ENCODE measurements at places on chromosomes 6 and 20.
A peak's percentile ranks its signal among the peaks of the same experiment; 100 is the strongest.

DNA sequence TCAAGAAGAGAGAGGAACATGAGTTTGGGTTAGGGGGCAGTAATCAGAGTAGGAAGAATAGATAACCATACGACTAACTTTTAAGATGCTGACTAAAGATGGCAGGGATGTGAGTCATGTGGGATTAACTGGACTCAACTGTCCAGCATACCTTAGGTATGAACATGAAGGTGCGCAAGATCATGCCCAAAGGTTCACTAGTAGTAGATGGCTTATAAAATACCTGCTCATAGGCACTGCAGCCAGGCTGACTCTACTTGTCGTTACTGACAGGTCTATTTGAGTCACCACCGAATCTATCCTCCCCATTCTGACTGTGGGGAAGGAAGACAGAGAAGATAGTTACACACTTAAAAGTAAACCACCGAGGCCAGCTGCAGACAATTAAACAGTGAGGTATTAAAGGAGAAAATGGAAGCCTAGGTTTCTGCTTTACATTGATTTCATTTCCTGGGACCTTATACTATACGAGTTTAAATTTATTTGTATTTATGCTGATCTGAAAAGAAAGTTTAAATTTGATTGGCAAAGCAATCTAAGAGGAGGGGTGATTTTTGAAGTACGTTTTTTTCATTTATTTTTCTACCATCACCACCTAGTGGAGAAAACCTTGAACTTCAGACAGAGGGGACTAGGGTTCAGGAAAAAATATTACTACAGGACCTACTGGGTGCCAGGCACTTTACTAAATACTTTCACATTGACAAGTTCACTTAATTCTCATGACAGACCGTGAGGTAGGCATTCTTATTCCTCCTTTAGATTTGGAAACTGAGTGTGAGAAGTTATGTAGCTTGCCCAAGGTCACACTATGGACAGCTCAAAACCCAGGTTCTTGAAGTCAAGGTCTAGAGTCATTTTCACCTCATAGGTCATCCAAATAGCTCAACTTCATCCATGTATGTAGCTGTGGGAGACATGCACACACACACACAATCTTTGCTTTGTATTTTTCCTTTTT, 4.0 kb upstream of the WRNIP1 start:
- peak; percentile 30 for DNase-seq

DNA sequence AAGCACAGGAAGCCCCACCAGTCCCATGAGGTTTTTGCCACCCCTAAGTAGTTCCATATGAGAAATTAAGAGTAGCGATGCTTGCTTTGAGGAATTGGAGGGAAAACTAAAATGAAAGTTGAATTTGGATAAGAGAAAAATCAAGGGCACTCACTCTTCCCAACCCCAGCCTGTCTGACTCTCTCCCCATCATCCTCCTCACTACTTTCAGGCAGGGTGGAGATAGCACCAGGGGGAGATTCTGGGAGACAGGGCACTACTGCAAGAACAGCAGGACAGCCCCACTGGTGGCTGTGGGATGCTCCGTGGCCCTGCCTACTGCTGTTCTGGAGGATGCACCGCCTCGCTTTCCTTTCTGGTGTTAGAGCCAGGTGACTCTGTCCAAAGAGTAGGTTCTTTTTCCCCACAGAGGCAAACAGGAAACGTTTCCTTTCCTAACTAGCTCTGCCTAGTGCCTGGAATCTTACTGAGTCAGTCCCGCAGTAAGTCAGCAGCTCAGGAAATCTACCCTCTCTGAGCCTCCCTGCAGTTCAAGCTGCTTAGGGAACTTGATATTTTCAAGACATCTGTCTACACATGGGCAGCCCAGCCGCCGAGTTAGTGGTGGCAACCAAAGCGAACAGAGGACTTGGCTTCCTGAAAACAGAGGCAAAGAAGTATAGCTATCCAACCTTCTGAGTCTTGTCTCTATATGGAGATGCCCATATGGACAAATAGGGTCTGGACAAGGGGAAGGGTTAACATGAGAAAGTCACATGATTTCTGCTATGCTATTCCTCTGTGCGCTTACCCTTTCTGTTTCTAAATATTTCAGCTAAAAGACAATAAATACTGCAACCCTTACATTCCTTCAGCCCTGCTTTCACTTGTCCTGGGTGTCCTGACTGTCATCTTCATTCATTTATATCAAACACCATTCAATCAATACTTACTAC, 11.4 kb downstream of the HLA-E start:
- DNase-seq, result no peak

- no peak for DNase-seq
Measured at GRCh38 chr6:47709160-47709559, 10.8 kb downstream of the ADGRF4 start.

- DNase-seq, result no peak
Measured at GRCh38 chr6:116047173-116047933, 13.3 kb downstream of the FRK start.
